Heart right ventricle (tissue), 16 donors: ENCODE measurements at places on chromosomes 12 and 14.

DNA sequence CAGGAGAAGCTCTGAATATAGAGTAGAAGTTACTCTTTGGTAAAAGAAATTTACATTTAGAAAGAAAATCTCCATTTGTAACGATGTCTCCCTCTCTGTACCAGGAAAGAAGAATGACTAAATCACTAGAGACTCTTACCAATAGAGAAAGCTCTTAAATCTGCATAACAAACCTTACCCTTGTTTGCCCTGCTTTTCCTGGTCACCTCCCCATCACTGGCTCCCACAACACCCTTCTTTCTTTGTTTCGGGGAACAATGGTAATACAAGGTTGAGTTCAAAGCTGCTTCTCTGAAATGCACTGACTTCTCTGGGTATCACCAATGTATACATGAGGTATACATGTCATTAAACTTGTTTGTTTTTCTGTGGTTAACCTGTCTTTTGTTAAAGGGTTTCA is 351.1 kb upstream of the FLRT2 start:
- no peak for DNase-seq

- no peak for DNase-seq
These were observed 3.2 kb downstream of the SIX4 start for GRCh38 chr14:60720962-60721325.

DNA sequence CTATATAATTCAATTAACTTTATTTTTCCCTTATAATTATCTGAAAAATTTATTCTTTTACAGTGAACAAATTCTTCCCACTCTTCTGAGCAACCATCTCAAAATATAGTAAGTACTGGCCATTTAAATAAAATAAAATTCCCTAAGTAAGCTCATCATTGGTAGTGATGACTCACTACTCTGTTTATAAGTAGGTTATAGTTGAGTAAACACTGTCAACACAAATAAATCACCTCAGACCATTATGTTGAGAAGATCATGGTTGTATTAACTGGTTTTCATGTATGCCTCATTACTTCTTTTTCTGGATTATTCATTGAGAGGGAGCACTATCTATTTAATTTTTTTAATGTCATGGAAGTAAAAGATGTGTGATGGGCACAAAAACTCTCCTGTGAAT is 220.5 kb downstream of the SEC23A start:
- DNase-seq = no peak

- DNase-seq = no peak
These were observed 127.2 kb downstream of the RIMBP2 start for GRCh38 chr12:130588696-130589539.

DNA sequence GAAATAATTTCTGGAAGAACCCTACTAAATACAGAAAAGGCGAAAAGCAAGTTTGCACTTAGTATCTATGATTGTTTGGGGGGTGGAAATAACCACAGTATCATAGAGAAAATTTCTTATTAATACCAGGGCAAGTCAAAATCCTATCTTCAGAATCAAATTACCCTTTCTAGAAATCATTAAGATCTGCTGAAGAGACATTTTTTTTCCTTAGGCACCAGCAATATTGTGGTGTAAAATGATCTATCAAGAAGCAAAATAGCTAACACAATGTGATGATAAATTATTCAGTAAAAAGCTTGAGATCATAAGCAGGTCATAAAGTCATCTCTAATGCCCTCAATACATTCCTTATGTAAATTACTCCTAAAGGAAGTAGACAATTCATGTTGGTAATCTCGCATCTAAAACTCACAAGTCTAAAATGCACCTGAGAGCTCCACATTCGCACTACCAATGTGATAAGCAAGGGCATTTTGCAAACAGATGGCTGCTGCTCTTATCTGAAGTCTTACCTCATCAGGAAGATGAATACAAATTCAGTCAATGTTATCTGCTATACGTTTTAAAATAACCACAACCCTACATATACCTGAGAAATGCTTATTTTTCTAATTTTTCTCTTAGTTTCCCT is 14.6 kb downstream of the HEATR5A start:
- no peak for DNase-seq

DNA sequence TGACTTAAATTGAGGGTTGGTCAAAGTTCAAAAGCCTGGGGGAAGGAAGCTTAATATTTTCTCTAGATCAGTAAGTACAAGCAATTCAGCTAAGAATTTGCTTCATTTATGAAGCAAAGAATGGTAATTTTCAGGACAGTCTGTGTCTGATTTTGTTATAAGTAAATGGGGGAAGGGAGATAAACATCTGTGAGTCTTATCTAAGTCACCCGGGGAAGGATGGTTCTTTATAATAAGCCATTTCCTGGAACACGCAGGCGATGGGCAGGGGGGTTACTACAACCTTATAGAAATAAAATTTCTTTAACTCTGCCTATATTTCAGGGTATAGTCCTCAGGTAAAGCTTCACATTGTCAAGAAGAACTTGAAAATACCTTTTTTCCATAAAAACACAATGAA is 42.9 kb downstream of the HELB start:
- no peak for DNase-seq

GRCh38 chr12:75756771-75757170 is 245.4 kb upstream of the KRR1 start:
- no peak for DNase-seq

DNA sequence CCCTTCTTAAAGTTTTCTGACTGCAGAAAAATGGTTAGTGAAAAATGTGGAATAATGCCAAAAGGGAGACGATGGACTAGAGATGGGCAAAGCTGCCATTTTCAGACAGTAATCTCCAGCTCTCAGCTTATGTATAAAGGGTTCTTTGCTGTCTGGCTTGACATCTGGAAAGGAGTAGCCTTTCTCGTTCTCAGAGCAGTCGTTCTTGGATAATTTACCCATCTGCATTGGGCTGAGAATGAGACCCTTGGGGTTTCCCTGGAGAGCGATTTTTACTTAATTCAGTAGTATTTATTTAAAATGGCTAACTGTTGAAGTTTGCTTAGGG is 1.2 kb downstream of the NUDT4 start:
- DNase-seq = no peak

DNA sequence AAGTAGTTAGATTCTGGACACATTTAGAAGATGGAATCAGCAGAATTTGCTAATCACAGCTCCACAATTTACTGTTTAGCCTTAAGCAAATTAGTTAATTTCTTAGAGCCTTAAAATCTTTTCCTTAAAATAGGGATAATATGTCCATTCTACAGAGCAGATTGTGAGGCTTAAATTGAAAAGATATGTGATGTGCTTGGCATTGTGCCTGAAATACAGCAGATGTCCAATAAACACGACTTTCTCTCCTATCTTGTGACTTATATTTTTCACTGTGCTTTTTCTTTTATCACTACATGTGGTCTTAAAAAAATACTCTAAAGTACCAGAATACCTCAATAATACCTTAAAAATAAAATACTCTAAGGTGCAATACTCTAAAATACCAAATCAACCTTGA is 30.6 kb downstream of the CCER1 start:
- DNase-seq = no peak

DNA sequence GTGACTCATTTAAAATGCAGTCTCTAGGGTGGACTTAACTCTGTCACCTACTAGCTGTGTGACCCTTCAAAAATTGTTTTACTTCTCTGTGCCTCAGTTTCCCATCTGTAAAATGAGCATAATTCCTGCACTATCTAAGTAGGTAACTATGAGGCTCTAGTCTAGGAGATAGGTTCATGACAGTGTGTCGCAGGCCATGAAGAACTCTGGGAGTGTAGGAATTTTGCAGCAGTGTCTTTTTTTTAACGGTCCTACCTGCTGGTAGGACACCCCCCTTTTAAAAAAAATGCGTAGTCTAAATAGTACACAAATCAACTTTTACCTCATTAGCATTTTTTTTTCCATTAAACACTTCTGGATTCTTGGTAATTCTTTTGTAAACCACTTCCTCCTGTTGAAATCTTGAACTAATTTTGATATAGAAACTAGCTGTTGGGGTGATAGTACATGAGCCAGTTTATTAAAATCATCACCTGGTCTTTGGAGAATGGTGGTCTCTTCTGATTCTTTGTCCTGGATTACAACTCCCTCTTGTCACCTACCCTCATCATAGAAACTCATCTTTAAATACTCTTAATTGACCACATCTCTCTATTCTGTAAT is 86.0 kb upstream of the SLC38A2 start:
- no peak for DNase-seq

- no peak for DNase-seq
These were observed 24.1 kb downstream of the NTF3 start for GRCh38 chr12:5456030-5456429.

DNA sequence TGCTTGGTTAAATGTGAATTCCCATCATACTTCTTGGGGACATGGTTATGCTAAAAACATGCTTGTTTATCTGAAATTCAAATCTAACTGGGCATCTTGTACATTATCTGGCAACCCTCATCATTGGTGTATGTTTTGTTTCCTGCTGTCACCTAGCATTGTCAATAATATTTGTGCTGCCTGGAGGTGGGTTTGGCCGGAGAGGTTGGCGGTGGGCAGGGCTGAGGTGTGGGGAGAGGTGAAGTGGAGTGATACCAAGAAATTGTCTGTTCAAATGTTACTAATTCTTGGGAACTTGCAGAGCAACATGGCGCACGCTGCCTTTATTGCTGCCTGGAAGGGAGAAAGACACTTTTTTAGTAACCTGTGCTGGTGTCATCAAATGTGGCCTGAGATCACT is 280.5 kb downstream of the VRK1 start:
- DNase-seq = no peak
